ENCODE measurements at places on chromosomes 4 and X.

DNA sequence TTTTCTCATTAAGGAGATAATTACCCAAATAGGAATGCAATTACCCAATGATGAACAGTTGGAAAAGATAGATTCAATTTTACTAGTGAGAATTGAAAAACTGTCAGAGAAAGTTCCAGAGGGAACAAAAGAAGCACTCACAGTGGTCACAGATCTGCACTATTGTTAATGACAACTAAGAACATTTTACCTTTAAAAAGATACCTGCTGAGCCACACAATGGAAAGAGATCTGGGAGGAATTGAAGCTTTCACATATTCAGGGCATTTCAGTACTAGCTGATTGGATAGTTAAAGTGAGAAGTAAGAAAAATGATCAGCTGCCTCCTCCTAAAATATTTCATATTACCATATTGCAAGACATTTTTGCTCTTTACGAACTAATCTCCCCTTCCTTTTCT, 1822.2 kb downstream of the STIM2 start:
- DNase-seq: no peak

DNA sequence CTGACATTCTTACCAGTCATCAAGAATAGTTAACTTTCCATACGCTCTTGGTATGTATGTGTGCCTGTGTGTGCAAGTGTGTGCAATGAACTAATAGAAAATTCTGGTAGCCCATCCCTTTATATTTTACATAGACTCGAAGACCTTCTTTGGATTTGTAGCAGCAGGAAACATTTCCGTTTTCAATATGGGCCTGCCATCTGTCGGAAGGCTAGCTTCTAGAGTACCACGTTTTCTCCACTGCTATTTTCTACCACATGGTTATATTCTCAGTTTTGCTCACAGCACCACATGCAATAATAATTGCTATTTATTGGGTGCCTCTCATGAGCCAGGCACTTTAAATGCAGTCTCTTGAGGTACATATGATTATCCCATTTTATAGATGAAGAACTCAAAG, 47.9 kb upstream of the PTCHD1 start:
- DNase-seq: no peak

DNA sequence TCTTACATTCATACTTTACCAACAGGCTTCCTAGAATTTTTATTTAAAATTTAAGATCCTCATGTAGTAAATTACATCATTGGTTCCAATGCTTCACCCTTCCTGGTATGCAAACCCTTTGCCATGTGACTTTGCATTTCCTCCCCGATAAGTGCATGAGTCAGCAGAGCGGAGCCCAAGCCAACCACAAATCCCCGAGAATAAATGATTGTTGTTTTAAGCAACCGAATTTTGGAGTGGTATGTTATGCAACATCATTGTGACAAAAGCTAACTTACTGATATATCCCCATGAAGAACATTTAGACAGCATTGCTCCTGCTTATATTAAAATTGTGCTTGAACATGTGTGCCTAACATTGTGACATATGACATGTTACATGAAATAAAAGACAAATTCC, 199.4 kb upstream of the DDX53 start:
- no peak for DNase-seq

GRCh38 chr4:119210775-119211174, 1.7 kb upstream of the USP53 start:
- DNase-seq: no peak

DNA sequence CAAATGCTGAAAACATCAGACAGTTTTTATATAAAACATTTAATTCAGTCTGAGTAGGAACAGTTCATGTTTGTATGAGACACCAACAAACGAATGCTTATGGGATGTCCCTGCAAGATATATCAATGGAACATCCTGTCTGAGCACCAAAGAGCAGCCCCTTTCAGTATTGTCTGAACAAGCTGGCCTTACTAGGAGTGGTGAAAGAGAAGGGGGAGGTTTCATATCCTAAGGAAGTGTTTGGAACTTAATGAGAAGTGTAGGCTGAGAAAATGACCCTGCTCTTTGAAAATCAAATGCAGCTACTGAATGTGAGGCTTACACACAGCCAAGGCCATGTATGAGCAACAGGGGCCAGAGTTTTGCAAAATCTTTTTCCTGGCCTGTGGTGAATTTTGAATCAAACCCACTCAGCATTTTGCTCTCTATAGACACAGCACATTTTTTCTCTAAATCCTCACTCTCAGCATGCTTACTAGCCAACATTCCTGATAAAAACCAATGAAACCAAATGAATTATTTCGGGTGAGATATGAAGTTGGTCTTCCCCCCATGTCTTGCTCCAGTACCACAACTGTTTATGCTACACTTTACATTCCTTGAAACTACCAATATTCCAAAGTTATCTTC, 119.4 kb downstream of the LUZP4 start:
- no peak for DNase-seq
